GDM1 (cell line): ENCODE measurements at places on chromosomes 12 and 14.

DNA sequence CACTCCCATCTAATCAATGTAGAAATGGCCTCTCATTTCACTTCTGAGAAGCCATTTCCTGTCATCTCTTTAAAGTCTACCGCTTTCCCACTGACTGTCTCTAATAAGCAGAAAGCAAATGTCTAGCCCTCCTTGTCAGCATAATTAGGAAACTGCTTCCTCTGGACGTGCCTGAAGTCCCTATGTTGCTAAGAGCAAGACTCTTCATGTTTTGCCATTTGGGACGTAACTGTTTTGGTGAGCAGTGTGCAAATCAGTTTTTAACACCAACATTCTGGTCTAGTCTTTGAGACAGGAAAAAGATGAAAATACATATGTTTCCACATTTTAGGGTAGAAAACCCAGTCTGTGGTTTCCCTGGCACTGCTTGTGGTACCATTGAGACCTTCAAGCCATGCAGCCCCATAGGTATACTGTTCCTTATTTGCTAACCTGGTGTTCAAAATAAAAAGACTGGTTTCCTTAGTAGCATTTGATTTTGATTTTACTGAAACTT, 22.2 kb downstream of the IFNG start:
- no peak for DNase-seq

DNA sequence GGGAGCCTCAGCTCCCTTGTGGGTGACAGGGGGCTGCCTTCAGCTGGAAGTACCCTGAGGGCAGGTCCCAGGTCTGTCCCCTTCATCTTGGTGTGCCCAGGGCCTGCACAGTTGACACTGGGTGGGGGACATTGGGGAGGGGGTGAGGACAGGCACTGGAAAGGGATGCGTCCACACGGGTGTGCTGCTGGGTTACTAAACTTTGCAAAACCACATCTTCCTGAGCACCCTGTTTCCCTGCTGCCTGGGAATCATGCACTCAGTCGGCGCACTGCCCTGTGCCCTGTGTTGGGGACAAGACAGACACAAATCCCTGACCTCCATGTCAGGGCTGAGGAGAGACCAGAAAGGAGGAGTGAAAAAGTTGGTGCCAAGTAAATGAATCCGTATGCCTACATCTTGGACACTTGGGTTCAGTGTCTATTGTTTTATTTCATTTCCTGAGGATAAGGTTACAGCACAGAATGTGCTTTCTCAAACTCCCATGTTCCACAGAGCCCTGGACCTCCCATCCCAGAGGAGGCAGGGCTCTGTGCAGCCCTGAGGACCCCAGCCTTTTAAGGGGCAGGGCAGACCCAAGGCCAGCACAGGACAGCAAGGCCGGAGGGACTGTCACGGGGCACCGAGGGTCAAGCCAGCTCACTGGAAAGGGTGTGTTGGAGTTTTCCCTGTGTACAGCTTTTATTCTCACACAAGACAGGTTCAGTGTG, 2.9 kb upstream of the SLC25A29 start:
- no peak for DNase-seq

DNA sequence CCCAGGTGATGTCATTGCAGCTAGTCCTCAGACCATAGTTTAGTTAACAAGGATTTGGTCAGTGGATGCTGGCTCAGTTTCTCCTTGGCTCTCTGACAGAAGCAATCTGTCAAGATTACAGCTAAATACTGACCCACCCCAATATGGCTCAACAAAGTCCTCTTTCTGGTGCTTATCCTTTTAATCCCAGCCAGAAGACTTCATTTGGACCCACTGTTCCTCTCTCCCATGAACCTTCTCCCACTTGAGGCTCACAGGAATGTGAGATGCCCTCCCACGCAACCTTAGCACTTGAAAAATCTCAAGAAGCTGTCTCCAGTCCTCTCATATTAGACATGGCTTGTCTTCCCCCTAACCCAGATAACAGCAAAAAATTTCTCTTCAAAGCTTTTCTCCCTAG, 47.7 kb downstream of the C12orf50 start:
- no peak for DNase-seq

- DNase-seq, result no peak
Observed at GRCh38 chr14:63633801-63634200, 7.9 kb downstream of the WDR89 start.

GRCh38 chr14:66575014-66575413, 67.1 kb downstream of the GPHN start:
- DNase-seq, result no peak

- no peak for DNase-seq
Observed at GRCh38 chr12:100646896-100647295, 73.4 kb downstream of the GAS2L3 start.

DNA sequence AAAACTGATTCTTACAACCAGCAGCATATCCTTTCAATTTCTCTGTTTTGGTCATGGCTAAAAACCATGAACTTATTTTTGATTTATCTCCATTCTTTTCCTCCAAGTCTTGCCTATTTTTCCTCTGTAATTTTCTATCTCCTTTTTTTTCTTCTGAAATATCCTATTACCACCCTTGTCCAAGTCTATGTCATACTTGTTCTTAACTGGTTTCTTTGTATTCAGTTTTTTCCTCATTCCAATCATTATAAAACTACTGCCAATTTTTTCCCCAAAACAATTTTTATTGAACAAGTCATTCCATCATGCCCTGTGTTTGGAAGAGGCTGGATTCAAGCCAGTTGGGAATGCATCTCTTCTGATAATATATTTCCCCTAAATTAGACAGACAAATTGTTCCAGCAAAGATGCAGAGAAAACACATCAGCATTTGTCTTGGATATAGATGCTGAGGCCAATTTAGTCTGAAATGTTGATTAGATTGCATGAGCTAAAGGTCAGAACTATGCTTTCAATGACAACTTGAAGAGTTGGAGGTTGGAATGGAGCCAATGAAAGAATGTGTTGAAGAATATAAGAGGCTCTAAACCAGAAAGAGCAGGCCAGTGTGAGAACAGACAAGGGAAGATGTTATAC, 30.7 kb downstream of the OTOGL start:
- no peak for DNase-seq
